Activated T-cell treated with anti-CD3 and anti-CD28 coated beads for 4 hours (primary cell): ENCODE measurements at places on chromosomes 5 and 9.

- peak; percentile 67 for DNase-seq
These were observed 48.6 kb downstream of the RGS3 start for GRCh38 chr9:113511856-113512761.

GRCh38 chr5:3564827-3565518 is 30.7 kb upstream of the IRX1 start:
- DNase-seq = no peak

GRCh38 chr5:168714046-168714445 is 134.9 kb upstream of the PANK3 start:
- no peak for DNase-seq

- DNase-seq = no peak
These were observed 194.0 kb upstream of the KLF4 start for GRCh38 chr9:107683566-107683965.

- DNase-seq = no peak
These were observed 279.0 kb downstream of the GLIS3 start for GRCh38 chr9:4020755-4021296.

GRCh38 chr5:81965524-81965923 is 6.3 kb upstream of the ATG10 start:
- no peak for DNase-seq

- no peak for DNase-seq
These were observed 56.3 kb downstream of the USP20 start for GRCh38 chr9:129891569-129891968.

DNA sequence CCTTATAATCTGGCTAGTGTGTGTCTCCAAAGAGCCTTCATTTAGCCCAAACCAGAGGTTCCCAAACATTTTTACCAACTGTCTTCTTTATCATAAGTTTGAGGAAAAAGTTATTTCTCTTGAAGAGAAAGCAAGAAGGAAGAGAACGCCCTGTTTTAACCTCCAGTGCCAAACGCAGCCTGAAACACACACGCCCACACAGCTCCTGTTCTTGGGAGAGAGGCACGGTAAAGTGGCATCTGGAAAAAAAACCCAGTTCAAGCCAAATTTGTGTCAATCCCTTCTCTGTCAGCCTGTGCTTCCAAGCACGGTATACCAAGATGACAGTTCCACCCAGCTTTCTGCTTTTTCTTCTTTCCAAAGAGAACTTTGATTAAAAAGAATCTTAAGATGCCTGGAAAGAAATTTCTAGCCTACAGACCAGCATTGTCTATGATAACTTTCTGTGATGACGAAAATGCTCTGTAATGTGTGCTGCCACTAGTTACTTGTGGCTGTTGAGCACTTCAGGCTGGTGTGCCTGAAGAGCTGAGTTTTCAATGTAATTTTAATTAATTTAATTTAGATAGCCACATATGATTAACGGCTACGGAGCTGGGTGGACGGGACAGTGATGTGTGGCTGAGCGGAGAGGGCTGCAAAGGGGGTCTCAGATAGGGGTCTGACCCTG is 62.3 kb downstream of the ACER2 start:
- no peak for DNase-seq

DNA sequence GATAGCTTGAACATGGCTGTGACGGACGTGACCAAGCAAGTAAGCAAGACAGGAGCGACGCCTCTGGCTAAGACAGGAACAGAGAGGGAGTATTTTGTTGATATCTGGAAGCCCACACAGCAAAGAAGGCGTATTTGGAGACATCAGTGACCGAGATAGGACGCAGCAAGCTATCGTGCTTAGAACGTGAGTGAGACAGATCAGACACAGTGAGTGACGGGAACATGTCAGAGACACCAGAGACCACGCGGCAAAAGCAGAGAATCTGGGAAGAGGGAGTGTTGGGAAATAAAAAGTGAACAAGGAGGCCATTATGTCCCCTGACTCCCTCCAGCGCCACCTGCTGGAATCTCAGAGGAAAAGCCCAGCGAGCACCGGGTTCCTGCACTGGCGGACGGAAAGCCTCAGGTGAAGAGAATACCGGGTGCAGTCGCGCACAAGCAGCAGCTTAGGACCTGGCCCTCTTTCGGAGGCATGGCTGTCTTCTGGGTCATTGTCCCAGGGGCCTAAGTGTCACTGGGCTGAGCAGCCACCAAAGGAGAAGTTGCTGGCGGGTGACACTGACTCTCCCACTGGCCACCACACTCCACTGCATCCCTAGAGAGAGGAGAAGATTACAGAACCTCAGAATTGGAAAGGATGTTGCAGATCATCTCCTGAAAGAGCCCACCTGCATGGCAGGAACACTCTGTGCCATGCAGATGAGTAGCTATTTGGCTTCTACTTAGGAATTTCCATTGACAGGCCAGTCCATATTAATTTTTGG is 99.1 kb downstream of the FBXO38 start:
- peak; percentile 37 for DNase-seq

DNA sequence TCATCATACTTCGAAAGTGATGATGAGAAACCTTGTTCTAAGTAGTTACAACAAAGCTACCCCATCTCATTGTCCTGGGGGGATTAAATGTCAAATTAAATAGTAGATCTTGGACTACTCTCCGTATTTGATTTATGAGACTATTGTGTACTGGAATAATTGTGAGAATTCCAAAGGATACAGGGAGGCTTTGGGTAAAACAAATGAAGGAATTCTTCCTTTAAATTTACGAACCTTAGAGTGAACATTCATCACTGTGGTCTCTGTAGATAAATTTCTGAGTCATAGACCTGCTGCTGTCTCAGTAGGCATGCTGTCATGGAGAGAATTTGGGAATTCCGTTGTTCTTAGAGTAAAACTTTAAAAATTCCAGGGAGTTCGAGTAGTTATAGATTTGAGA is 836.2 kb downstream of the DNAH5 start:
- no peak for DNase-seq

GRCh38 chr5:95554331-95554646 is 488 bp downstream of the SKIC3 start:
- no peak for DNase-seq

- no peak for DNase-seq
These were observed 19.8 kb downstream of the FAM151B start for GRCh38 chr5:80507663-80508062.

DNA sequence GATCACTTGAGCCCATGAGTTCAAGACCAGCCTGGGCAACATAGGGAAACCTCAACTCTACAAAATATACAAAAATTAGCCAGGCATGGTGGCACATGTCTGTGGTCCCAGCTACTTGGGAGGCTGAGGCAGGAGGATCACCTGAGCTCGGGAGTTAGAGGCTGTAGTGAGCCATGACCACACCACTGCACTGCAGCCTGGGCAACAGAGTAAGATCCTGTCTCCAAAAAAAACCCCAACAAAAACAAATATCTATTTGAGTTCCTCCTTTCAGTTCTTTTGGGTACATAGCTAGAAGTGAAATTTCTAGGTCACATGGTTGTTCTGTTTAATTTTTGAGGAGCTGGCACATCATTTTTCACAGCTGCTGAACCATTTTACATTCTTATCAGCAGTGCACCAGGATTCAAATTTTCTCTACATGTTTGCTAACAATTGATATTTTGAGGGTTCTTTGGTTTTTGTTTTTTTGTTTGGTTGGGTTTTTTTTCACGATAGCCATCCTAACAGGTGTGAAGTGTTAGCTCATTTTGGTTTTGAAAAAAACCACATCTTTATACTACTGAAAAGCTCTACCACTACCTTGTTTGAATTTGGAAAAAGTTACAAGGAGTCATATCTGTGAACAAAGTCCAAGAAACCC is 176.9 kb upstream of the SLC12A2 start:
- DNase-seq = no peak

DNA sequence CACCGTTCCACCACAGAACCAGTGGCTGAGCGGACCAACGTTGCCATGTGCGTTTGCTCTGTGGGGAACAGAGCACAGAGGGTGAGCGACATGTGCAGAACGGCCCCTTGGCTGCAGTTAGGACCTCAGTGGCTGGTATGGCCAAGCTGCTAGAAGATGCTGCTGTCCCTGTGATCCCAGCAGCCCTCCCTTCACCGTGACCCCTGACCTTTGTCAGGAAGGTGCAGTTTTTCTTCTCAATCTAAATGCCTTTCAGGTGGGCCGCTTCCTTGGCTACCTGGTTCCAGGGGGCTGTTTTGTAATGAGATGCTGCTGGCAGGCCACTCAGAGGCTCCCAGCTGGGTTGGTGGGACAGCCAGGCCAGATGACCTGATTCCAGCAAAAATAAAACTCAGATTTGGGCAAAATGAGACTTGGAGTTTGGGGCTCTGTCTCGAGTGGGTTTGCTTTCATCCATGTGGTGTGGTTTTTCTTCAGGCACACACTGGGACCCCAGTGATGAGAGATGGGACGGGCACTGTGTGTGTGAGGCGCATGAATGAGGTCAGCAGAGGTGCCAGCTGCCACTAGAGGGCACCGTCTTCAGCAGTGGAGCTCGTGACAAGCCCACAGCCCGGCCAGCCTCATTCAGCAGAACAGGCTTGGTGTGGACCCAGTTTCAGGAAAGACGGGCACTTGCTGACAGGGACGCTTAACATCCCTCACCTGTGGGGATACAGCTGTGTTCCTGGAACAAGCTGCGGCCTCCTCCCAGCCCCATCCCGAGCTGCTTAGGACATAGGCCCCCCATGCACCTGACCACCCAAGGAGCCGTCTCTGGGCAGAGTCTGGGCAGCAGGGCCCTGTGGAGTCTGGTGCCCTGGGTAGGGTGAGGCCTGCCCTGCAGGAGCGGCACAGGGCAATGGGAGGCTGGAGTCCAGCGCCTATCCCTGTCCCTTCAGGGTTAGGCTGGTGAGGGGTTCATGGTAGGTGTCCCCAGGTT is 4.1 kb downstream of the MRPS2 start:
- peak; percentile 29 for DNase-seq

GRCh38 chr5:59358005-59358861 is 535.3 kb downstream of the PDE4D start:
- DNase-seq = no peak
